Activated CD8-positive, alpha-beta T cell treated with anti-CD3 and anti-CD28 coated beads for 36 hours (primary cell): ENCODE measurements at places on chromosomes 6 and 20. TPM values are rescaled to one million over a fixed set of nuclear protein-coding genes. Genes with fewer than 3 reads are reported as not detected.

FOXF2 gene
- not detected for total RNA-seq

SNX3 gene
- total RNA-seq, result 68.4 TPM

DNA sequence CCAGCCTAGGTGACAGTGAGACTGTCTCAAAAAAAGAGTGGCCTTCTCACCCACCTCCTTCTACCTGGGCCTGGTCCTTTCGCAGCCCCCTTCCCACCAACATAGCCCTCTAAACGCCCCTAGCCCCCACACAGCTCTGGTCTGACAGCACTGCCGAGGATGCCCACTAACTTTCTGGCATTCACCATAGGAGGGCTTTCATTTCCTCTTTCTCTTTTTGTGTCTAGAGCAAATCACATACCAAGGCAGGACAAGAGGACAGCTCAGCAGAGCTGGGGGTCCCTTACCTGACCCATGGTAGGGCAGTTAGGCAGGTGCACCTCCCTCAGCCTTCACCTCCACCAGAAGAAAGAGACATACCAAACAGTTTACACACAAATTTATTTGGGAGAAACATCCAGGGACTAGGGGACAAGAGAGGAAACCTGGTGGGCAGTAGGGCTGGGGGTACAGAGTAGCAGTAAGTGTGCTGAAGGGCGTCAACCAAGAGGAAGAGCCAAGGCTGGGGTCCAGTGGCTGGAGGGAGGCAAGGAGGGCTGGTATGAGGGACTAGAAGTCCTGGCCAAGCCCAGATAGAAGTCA is 4.5 kb downstream of the LY6G5C start:
- no peak for DNase-seq

DNA sequence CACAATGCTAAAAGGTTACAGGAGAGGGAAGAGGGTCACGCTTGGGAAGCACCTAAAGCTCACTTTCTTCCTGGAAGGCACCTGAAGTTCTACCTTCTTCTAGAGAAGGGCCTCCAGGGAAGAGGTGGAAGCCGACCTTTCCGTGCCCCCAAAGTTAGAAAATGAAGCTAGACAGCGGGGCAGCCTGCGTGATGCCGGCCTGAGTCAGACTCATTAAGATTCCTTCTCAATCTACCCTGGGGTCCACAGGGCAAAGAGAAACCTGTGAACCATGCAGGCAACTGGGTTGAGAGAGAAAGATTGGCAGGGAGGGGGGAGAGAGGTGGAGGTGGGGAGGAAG is 54.8 kb upstream of the CCDC167 start:
- no peak for DNase-seq

GRCh38 chr6:143553337-143553736 is 41.8 kb upstream of the FUCA2 start:
- no peak for DNase-seq

DNA sequence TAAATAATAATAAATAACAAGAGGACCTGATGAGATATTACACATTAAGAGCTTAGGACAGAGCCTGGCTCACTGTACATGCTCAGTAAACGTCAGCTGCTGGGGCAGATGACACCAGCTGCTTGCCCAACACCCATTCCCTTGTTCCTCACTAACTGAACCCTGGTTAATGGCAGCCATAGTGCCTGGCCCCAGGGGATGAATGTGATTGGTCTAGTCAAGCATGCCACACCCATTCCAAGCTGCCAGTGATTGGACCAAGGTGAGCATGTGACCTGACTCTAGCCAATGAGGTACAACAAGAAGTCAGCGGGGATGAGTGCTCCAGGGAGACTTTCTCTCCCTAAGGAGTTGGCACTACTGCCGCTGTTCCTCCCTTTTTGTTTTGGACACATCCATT is 85.1 kb upstream of the PTPN1 start:
- DNase-seq, result peak; percentile 15

DNA sequence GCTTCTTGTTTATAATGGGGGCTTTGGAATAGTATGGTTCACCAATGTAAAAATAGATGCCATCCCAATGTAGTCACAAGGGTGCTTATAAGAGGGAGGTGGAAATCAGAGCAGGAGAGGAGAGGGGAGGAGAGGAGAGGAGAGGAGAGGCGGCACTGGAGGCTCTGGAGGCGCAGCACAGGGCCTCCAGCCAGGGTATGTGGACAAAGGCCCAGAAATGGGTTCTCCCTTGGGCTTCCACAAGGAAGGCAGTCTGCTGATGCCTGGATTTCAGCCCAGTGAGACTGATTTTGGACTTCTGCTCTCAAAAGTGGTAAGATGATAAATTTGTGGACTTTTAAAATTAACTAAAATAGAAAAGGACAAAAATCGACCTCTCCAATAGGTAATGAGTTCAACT is 116.8 kb downstream of the RNASET2 start:
- no peak for DNase-seq
